ENCODE measurements at places on chromosomes 6 and 20. TPM values are rescaled to one million over a fixed set of nuclear protein-coding genes. Genes with fewer than 3 reads are reported as not detected.

DNA sequence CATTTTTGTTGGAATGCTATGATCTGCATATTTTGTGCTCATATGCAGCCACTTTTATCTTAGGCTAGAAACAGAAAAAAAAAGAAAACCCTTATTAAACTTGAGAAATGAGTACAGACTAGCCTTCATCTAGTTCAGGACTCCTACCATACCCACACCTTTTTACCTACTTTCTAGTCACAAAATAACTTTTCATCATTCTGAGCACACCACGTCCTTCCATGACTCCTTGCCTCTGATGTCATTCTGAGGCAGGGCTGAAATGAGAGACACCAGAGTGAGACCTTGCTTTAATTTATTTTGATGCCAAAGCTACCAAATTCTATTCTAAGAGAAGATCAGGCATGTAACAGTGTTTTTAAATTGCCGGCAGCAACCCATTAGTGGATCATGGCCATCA lies 38.8 kb downstream of the SNX3 start:
- DNase-seq, result no peak

- DNase-seq, result peak; percentile 61
Measured at GRCh38 chr20:37986873-37987601, 46.2 kb downstream of the TTI1 start.

DNA sequence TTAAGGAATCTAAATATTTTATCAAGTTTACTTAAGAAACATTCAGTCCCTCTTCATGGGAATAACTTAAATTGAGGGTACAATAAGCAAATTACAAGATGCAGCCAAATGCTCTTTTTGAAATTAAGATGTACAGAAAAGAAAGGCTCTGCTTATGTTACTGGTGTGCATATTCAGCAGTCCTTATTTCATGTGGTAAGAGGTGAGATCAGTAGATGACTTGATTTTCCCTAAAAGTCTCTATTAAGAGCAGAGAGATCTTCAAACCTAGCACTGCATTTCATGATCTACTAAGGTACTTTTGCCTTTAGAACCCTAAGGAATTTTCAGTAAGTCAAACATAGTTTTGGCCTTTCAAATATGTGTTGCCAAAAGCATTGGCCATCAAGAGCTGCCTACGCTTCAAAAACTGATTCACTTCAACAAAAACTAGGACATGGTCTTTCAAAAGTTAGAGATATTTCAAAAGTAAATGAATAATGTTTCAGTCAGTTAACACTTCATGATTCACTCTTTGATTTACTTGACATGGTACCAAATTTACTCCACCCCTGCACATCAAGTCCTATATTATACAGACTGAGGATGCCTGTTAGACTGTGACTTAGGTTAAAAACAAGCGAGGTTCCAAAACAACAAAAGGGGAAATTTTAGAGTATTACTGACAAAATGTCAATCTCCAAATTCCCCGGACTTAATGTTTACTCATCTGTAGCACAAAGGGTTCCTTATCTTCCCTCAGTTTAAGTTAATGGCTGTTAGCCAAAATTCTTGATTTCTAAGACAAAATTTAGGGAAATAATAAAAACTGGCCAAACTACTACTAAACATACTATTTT lies 19.2 kb downstream of the C6orf62 start:
- no peak for DNase-seq

Gene PLEKHG1
- 38.5 TPM for total RNA-seq

Gene SLC35D3
- not detected for total RNA-seq

DNA sequence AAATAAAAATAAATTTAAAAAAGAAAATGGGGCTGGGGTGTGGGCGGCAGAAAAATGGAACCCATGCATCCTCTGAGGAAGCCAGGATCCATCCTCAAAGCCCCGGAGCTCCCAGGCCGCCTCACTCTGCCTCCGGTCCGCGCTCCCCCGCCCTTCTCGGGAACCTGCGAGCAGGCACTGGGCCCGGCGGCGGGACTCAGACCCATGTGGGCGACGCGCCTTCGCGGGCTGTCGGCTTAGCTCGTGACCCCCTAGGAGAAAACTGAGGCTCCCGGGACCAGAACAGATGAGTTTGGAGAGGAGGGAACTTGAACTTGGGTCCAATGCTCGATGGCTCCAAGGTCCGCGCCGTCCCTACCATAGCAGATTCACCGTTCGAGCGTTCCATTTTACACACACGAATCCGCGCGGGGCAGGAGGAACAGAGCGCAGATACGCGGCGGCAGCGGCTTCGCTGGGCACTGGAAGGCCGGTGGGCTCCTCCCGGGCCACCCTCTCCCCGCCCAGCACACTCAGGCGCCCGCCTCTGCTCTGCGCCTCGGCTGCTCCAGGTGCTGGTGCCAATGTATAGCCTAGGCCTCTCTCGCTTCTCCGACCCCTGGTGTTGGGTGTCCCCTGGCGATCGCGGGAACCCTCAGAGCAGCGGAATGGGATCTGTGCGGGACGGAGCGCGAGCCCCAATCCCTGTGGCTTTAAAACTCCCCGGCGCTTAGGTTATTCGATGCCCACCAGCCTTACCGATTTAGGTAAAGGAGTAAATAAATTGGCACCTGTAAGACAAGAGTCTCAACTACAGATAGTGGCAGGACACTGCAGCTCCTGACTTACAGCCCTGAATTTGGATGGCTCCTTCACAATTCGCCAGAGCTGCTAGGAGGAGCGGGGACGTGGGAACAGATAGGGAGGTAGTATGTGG lies 39.2 kb downstream of the DPPA5 start:
- DNase-seq, result no peak

- DNase-seq, result no peak
Measured at GRCh38 chr20:32449890-32450401, 91.8 kb downstream of the ASXL1 start.

GRCh38 chr6:25329161-25329817 lies 50.1 kb downstream of the CARMIL1 start:
- no peak for DNase-seq

Gene YWHAB
- total RNA-seq, result 87.4 TPM

DNA sequence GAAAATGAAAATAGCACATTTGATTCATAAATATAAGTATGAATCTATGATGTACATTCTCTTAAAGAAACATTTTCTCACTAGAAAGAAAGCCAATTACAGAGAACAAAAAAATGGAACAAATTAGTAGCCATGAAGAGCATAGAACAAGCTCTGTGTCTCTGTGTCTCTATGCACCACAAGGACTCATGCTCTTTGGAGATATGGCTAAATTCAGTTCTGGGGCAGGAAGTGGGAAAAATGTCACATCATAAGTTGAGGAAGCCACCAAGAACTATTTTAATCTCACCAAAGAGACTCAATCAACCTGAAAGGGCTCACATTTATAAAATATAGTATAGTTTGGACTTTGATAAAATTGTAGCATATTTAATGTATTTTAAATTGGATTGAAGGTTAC lies 1259.8 kb upstream of the GJE1 start:
- DNase-seq, result no peak

DNA sequence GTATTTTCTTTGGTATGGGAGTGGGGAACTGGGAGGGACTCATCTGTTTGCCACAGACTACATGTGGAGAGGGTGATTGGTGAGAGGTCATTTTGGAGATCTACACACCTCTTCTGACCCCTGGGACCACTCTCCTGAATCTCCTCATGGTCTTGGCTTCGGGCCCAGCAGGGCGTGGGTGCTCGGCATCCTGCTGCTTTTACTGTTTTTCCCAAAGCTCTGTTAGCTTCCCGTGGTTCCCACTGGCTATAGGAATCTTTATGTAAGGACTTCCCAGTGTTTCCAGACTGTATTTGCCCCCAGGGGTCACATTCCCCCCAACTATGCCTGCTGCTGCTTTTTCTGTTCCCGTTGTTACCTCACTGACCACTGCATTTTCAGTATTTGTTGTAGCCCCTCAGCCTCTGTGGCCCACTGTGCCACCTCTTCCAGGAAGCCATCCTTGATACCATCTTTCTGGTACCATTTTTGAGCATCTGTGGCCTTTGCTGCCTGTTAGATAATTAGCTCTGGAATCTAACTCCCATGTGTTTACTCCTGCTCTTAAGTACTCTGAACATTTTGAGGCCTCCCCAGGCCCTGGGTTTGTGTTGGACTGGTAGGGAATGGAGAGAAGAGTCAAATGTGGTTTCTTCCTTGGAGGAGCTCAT lies 14.9 kb downstream of the PLCG1 start:
- DNase-seq, result no peak

DNA sequence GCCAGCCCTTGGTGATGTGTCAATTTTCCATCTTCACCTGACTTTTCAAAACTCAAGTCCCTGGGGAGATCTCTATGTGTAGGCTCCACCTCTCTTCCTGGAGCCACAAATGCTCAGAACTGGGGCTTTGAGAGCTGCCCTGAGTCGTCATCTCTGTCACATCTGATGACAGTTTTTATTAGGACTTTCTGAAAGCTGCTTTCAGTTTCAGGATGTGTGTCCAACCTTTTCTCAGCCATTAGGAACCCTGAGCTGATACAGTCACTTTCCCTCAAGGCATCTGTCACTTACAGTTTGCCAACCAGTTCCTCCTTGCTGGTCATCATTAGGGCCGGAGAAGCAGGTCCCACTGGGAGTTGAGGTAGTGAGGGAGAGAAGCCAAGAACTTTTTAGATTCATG lies 365.9 kb upstream of the CHD6 start:
- DNase-seq, result no peak

DNA sequence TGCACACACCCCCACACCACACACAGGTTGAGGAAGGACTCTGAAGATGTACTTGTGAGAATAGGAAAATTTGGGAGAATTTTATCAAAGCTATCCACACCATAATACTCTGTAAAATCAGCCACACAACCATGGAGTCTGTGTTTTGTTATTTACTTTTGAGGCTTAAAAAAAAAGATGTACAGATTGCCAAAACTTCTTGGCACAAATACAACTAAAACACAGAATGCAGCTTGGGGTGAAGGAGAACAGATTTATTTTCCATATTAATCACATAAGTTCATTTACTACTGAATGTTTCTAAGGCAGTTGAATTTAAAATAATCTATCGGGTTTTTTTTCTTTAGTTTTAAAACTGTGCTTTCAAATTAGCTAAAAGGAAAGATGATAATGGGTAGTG lies 32.8 kb upstream of the KCNQ5 start:
- no peak for DNase-seq

GRCh38 chr6:129105035-129105434 lies 222.1 kb downstream of the LAMA2 start:
- no peak for DNase-seq

GRCh38 chr20:7980332-7981046 lies 39.1 kb downstream of the TMX4 start:
- DNase-seq, result no peak

Gene PHIP
- 32.9 TPM for total RNA-seq

Gene SAMHD1
- 142 TPM for total RNA-seq

- DNase-seq, result no peak
Measured at GRCh38 chr6:87922196-87922946, 125.3 kb upstream of the SPACA1 start.

- no peak for DNase-seq
Measured at GRCh38 chr20:10708351-10709185, 34.8 kb upstream of the JAG1 start.

- no peak for DNase-seq
Measured at GRCh38 chr20:41643504-41643938, 25.3 kb upstream of the CHD6 start.

- no peak for DNase-seq
Measured at GRCh38 chr6:49326347-49326746, 136.7 kb downstream of the MMUT start.

Gene PROKR2
- not detected for total RNA-seq

GRCh38 chr6:7262746-7263518 lies 50.1 kb downstream of the SSR1 start:
- no peak for DNase-seq

DNA sequence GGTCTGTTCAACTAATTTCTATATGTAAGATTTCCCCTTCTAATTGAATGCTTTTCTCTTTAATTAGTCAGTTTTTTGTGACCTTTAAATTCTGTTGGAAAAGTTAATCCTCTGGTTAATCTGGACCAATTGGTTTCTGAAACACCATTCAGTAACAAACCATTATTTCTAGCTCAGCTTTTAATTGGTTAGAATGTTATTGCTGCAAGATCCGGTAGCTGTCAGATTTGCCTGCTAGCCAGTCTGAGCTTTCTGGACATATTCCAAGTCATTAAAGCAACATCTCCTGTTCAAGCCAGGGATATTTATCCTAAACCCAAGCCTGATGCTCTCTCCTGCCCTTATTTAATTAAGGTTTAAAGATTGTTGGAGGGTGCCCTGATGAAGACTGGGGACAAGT lies 55.1 kb upstream of the FBXL4 start:
- DNase-seq, result no peak

- no peak for DNase-seq
Measured at GRCh38 chr6:159977255-159977903, 8.5 kb downstream of the IGF2R start.

DNA sequence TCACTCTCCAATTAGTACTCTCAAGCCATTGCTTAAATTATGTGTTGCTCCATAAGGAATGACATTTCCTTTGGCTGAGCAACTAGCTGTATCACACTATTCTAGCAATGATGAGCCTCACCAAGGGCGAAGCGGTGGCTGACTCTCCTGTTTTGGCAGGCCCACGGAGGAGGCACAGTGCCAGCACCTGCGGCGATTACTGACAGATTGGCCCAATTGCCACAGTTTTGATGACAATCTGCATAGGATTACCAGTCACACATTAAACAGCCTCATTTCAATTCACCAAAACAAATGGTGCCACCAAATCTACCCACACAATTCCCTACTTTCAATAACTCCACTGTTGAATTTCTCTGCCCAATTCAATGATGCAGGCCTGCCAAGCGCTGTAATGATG lies 286.9 kb downstream of the PTPRK start:
- no peak for DNase-seq

GRCh38 chr6:18495236-18495635 lies 108.1 kb downstream of the RNF144B start:
- DNase-seq, result no peak

GRCh38 chr6:86581833-86582232 lies 355.5 kb upstream of the HTR1E start:
- DNase-seq, result no peak

Gene ZNF391
- total RNA-seq, result 14.2 TPM

- DNase-seq, result no peak
Measured at GRCh38 chr20:19774135-19774933, 16.3 kb downstream of the RIN2 start.

Gene RBBP8NL
- total RNA-seq, result 1.7 TPM

DNA sequence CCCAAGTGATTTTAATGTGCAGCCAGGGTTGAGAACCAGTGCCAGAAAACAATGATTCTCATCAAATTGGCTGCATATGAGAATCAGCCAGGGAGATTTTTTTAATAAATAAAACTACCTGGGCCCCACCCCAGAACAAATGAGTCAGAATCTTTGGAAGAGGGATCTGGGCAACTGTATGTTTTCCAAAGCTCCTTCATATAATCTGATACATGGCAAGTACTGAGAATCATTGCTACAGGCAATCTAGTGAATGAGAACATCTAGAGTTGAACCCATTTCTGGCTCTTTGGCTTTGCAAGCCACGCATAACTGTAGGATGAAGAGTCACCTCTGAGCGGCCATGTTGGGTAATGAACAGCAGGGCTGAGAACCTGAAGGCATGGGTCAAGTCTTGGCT lies 26.1 kb upstream of the DSP start:
- no peak for DNase-seq

All from vagina (tissue), 2 donors.